Stimulated activated CD4-positive, alpha-beta T cell treated with anti-CD3 and anti-CD28 coated beads, TNF-alpha, amount 100 ng/mL, for 4 hours (primary cell): ENCODE measurements at places on chromosomes 6 and 20.

DNA sequence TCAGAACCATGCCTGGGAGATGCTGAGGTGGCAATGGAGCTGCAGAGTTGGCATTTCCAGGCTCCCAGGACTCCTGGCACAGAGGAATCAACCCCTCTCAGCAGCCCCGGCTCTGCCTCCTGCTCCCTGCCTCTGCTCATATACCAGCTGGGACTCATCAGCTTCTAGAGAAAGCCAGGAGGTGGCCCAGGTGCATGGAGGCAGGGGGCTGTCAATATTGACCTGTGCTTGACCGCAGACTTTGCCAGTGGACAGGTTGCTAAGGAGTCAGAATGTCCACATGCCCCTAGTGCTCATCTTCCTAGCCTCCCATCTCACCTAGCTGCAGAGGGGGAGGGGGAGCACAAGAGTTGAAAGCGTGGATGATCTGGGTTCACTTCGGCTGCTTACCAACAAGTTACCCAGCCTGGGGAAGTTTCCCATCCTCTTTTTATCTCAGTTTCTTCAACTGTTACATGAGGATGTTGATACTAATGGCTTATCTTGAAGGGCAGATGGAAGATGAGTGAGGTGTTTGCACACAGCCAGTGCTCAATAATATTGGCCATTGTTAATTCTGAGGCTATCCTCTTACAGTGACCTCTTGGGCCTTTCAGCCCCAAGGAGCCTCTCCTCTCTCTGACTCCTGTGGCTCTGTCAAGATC, 9.2 kb upstream of the SCRT2 start:
- no peak for DNase-seq

GRCh38 chr20:6806275-6806674, 38.8 kb downstream of the BMP2 start:
- DNase-seq = no peak

GRCh38 chr6:31113861-31114540, 599 bp upstream of the PSORS1C1 start:
- DNase-seq = no peak

GRCh38 chr6:75563032-75563431, 38.6 kb upstream of the SENP6 start:
- DNase-seq = no peak

- DNase-seq = no peak
These were observed 89.3 kb upstream of the AHI1 start for GRCh38 chr6:135586844-135587243.

DNA sequence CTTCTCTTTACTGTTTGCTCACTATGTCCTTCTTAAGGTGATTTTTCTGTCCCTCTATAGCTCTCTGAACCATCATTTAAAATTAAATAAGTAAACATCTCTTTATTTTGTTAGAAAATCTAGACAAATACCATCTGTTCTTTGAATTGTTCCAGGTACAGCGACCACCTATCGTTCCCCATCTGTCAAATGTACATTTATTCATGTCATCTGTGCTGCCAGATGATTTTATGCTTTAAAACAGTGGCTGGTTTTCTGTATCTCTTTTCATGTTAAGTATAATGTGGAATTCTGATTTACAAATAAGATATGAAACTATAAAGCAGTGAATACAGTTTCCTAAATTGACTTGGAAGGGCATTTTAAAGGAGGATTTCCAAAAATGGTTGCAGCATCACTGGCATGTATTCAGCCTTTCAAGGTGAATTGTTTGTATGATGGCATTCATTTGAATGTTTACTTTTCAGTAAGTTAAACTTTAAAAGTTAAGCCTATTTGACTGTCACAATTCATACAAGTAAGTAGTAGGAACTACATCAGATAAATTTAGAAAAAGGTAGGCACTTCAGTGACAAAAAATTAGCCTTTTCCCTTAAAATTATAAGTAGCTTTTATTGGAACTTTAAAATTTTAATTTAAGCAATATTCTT, 92.6 kb upstream of the CLVS2 start:
- no peak for DNase-seq

GRCh38 chr6:85868685-85869084, 226.0 kb upstream of the SYNCRIP start:
- DNase-seq = no peak

DNA sequence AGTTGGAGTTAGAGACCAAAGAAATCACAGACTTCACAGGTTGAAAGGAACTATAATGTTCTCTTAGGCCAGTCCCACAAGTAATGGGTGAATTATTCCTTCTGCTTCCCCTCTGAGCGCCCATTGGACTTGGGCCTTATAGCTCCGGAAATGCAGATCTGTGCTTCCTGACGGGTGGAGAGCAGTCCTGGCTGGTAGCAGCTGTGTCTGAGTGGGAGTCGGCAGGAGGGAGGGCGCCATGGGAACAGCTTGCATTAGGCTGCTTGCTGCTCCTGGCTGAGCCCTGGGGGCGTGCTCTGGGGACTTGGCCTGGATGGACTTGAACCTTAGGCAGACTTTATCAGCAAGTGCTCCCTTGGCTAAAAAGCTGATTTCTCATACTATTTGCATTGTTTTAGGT, 18.4 kb upstream of the NUP153 start:
- DNase-seq = no peak
